ENCODE measurements at places on chromosomes 5 and 9.
A peak's percentile ranks its signal among the peaks of the same experiment; 100 is the strongest.

GRCh38 chr9:76799473-76799872 lies 35.2 kb downstream of the PCA3 start:
- no peak for DNase-seq

- DNase-seq = no peak
Observed at GRCh38 chr9:118829334-118829733, 539.9 kb downstream of the BRINP1 start.

DNA sequence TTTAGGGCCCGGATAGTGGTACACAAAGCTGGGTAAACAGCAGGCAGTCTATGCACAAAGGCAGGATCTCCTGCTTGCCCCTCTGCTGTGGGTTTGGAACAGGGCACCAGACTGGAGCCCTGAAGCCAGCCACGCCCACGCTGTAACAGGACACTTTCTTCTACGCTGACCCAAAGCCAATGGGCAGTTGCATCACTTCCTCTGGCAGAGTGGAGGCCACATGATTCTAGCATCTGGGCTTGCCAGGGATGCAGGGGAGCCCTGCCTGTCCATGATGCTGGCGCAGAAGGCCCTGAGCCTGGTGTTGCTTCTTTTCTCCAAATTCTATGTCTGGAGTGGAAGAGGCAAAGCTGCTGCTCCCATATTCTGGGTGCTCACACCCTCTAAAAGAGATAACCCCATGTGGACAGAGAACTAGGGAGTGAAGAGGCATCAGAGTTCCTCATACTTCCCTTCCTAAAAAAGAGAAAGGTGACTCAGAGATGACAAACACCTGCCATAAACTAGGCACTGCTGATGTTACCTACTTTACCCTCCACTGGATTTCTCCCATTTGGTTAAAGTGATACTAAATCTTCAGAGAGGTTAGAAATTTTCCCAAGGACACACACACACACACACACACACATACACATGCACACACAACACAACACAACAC lies 260.3 kb upstream of the KLF4 start:
- peak; percentile 27 for DNase-seq

DNA sequence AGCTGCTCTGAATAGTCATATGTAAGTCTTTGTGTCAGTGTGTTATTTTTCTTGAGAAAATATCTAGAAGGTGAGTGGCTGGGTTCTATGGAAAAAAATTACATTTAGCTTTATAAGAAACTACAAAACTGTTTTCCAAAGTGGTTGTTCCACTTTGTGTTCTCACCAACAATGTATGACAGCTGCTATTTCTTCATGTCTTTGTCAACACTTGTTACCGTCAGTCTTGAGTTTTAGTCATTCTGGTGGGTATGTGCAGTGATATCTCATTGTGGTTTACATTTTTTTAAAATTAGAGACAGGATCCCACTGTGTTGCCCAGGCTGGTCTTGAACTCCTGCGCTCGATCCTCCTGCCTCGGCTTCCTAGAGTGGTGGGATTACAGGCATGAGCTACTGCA lies 246.4 kb downstream of the PJA2 start:
- DNase-seq = no peak

- no peak for DNase-seq
Observed at GRCh38 chr9:108136656-108137055, 647.1 kb upstream of the KLF4 start.

- DNase-seq = no peak
Observed at GRCh38 chr9:36382484-36382883, 17.6 kb downstream of the RNF38 start.

DNA sequence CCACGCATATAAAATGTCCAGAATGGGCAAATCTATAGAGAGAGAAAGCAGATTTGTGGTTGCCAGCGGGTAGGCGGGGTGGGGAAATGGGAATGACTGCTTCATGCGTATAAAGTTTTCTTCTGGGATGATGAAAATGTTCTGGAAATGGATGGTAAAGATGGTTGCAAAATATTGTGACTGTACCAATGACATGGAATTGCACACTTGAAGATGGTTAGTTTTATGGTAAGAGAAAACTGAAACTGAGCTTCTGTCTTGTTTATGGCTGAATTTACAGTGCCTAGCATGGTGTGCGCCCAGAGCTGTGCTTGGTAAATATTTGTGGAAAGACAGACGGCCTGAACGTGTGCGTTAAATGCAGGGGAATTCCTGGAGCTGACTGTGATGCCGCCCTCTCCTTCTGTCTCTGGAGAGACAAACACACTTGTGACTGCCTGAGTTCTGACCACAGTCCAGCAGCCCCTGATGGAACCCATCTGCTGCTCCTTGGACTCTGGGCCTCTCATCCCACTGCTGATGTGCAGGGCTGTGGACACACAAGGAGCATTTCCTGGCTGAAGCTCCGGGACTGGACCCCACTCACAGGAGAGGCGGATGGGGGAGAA lies 8.6 kb upstream of the PTGES start:
- no peak for DNase-seq

DNA sequence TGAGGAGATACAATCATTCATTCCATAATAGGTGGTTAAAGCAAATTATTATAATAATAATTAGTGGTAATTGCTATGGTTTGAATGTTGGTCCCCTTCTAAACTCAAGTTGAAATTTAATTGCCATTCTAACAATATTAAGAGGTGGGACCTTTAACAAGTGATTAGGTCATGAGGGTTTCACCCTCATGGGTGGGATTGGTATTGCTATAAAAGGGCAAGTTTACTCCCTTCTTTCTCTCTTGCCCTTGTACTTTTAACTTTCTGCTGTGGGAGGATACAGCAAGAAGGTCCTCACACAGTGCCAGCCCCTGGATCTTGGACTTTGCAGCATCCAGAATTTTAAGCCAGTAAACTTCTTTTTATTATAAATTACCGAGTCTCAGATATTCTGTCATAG lies 101.9 kb upstream of the PARP8 start:
- DNase-seq = no peak

GRCh38 chr9:102355982-102356381 lies 617.5 kb upstream of the GRIN3A start:
- no peak for DNase-seq

- DNase-seq = no peak
Observed at GRCh38 chr9:91451431-91452270, 28.0 kb upstream of the NFIL3 start.

DNA sequence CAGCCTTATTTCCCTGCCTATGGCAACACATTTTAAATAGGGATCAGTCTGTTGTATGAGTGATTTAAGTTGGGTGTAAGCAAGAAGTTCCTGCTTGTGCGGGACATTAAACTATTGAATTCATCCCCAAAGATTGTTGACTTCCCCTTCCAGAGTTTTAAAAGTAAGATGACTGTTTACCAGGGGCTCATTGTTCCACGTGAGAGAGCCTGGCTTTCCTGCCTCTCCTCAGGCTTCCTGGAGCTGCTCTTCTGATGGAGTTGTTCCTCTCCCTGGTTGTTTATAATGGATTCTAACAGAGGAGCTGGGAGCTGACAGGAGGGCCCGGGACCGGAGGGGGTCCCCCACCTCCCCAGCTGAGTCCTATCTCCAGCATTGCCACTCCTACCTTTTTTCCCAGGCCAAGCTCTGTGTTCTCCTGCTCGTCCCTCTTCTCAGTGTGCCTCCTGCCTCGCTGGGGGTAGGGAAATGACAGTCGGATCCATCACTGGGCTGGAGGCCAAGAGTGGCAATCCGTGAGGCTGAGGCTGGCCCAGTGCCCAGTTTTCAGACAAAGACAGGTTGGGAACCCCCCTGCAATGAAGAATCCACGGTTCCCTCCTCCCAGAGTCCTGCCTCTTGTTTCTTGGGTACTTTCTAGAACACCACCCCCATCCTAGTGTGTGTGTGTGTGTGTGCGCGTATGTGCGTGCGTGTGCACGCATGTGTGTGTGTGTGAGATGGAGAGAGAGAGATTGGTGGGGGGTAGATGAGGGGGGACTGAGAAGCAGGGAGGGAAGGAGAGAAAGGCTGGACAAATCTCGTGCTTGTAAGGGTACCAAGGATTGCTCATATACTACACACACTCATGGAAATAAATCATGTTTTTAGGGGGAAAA lies 123.7 kb upstream of the NFIB start:
- no peak for DNase-seq

GRCh38 chr9:107330420-107330819 lies 47.3 kb downstream of the RAD23B start:
- DNase-seq = no peak

- DNase-seq = no peak
Observed at GRCh38 chr9:82761027-82761426, 301.9 kb downstream of the RASEF start.

DNA sequence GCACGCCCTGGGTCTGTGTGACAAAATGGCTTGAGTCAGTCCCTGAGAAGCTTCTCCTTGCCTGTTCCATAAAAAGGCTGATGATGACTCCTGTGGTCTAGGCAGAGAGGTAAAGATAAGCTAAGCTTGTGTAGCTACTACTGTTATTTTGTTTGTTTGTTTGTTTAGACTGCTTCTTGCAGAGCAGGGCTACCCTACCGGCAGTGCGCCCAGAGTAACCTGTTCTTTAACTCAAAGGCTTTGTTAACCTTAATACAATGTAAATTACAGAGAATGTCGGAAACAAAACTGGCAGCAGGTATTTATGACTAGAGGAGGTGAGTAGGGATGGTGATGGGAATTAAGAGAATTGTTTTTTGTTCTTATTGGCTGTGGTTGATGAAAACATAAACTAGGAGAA lies 87.6 kb downstream of the F2RL2 start:
- DNase-seq = no peak

DNA sequence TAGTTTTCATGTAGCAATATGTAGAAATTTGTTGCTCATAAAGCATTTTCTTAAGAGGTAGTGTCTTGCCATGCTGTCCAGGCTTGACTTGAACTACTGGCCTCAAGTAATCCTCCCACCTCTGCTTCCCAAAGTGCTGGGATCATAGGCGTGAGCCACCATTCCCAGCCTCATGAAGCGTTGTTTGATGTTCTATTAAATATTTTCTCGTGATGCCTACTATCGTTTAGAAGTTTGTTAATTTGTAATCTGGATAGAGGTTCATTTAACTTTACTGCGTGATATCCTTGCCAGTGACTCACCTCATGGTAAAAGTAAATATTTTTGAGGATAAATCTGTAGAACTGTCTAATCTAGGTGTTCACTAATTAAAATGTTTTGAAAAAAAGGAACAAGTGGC lies 82.6 kb downstream of the VCAN start:
- no peak for DNase-seq

DNA sequence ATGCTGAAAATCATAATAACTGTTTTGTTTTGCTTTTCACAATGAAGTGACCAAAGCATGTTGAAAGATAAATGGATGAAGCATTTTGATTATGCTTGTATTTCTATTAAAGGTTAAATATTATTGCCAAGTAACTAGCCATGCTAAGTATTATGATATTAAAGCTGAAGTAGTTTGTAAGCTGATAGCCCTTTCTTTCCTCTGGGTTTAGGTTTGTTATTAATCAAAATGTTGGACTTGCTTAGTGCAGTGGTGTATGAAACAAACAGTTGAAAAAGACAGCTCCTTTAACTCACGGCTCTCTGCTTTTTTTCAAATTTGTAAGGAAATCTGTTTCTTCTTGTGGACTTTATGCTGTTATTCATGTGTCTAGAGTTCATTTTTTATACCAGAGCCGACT lies 246.0 kb downstream of the CWC27 start:
- no peak for DNase-seq

DNA sequence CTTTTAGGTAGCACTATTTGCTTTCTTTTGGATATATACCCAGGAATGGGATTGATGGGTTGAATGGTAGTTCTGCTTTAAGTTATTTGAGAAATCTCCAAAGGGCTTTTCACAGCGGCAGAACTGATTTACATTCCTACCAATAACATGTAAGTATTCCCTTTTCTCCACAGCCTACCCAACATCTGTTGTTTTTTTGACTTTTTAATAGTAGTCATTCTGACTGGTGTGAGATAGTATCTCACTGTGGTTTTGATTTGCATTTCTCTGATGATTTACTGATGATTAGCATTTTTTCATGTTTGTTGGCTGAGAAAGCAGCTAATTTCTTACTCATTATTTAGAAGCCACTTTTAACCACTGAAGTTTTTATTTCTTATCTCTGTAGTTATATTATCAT lies 221.1 kb upstream of the ACTBL2 start:
- DNase-seq = no peak

GRCh38 chr9:3863686-3864085 lies 337.9 kb upstream of the RFX3 start:
- no peak for DNase-seq

GRCh38 chr9:72971411-72971810 lies 18.6 kb upstream of the ALDH1A1 start:
- no peak for DNase-seq

- DNase-seq = no peak
Observed at GRCh38 chr9:135903786-135904520, 3.4 kb downstream of the CAMSAP1 start.

DNA sequence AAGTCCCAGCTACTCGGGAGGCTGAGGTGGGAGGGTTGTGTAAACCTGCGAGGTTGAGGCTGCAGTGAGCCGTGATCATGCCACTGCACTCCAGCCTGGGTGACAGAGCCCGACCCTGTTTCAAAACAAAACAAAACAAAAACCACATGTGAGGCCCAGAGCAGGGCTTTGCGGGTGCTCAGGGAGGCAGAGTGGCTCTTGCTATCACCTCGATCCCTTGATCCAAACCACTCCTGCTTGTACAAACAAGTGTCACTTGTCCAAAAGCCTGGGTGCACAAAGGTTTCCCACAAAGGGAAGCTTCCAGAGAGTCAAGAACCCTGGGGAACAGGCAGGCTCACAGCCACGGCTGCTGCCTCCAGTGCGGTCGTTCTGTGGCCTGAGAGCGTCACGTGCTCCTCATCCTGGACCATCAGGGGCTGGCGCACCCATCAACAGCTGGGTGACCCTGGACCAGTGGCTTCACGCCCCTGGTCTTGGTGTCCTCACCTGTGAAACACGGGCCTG lies 162.7 kb downstream of the C9orf50 start:
- no peak for DNase-seq

DNA sequence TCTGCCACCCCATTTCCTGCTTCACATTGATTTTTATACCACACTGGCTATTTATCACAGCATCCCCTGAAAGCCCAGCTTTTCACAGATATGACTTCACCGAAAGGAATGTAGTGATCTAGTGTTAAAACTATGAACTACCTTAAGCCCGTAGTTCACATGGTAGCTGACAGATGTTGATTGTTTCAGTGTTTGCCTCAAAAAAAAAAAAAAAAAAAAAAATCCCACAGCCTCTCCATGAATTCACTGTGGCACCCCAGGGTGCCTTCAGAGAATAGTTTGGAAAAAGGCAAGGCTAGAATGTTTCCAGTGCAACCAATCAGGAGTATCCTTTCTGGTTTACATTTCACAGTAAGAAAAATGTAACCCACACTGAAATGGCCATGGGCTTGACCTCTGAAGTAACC lies 37.1 kb downstream of the GLIS3 start:
- DNase-seq = no peak

DNA sequence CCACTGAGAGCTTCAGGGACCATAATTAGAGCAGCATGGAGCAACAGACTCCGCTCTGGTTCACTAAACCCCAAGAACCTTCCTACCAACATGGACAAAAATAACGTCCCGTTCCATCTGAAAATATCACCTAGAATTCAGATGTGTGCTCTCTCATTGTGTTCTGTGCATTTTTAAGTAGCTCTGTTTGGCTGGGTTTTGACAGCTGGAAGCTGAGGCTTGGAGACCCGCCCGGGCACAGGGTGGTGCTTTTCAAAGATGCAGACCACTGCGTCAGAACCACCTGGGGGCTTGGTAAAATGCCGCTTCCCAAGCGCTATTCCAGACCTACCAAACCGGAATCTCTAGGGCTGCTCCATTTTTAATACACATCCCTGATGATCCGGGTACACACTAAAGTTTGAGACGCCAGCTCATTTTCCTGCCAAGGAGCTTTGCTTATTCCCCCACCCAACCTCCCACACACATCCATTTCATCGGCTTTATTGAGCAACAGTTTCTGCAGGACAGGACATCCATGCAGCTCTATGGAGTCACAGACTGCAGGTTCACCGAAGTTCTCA lies 104.8 kb downstream of the GABBR2 start:
- no peak for DNase-seq
